H9 (cell line): ENCODE measurements at places on chromosomes 2 and 18. TPM values are rescaled to one million over a fixed set of nuclear protein-coding genes. Genes with fewer than 3 reads are reported as not detected.

Gene PSTPIP2
- total RNA-seq = 3.3 and 3.6 TPM in 2 replicates

Gene ITSN2
- 17.0 and 17.1 TPM in 2 replicates for total RNA-seq

Gene LRP2
- total RNA-seq = 1.4 and 1.6 TPM in 2 replicates

Gene IL18R1
- total RNA-seq = not detected in 2 replicates

GRCh38 chr18:64972545-64972944 lies 778.3 kb upstream of the CDH7 start:
- no peaks in the 10 kb centered on the region for H3K27me3 ChIP-seq
- no peaks in the 10 kb centered on the region for H3K36me3 ChIP-seq
- no peaks in the 10 kb centered on the region for H3K4me1 ChIP-seq
- no peak overlapping the region for H3K4me3 ChIP-seq
- no peak for DNase-seq
- no peak overlapping the region for H3K27ac ChIP-seq

Gene SULT1C3
- total RNA-seq = not detected in 2 replicates

Gene CD302
- total RNA-seq = 0.68 and 0.86 TPM in 2 replicates
